Stimulated activated CD8-positive, alpha-beta memory T cell treated with anti-CD3 and anti-CD28 coated beads, Interleukin-4, amount 100 ng/mL, for 4 hours (primary cell): ENCODE measurements at places on chromosomes 4 and X.

DNA sequence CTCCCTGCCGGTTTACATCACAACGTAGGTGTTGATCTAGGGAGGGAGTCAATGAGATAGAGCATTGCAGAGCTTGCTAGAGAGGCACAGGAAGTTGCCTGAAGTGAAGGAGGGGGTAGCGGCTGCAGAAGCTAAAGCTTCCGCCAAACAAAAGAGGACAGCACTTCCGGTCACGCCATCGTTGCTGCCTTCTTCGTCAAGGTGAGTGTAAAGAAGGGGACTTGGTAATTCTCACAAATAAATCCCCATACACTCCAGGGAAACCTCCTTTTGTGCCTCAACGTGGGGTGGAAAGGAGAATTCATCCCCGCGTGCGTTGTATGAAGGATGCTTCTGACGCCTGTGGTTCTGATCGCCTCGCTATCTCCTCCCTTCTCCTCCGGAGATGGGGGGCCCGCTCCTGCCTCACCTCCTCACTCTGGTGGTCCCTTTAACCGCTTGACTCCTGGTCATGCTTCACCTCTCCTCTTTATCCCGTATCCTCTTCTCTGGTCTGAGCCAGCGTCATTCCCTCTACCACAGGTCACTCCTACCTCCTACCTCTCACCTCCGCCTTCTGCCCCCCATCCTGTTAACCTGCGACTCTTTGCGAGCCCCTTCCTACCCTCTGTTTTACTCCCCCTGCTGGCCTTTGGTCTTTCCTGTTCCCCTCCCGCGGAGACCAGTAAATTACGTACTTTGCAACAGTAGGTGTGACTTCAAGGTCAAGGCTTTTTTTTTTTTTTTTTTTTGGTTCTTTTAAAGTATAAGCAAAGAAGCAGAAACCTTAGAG lies 59.9 kb downstream of the GSPT2 start:
- peak; percentile 28 for DNase-seq

- DNase-seq, result no peak
Measured at GRCh38 chr4:181674315-181674875, 568.8 kb upstream of the TENM3 start.

DNA sequence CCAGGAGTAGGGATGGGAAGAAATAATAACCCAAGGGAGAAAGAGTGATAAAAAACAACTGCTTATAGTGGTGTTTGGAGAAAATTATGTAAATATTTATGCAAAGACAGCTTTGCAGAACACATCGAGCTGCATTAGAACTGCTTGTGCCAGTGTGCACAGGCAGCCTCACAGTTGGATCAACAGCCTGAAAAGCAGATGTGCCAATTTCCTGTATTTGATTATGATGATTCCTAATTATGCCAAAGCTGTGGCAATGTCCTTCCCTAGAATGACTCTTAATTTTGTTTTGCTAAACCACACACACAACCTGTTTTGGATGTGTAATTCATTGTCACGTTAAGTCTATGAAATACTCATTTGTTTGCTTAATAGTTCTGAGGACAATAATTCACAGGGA lies 30.6 kb upstream of the ANTXR2 start:
- DNase-seq, result no peak

DNA sequence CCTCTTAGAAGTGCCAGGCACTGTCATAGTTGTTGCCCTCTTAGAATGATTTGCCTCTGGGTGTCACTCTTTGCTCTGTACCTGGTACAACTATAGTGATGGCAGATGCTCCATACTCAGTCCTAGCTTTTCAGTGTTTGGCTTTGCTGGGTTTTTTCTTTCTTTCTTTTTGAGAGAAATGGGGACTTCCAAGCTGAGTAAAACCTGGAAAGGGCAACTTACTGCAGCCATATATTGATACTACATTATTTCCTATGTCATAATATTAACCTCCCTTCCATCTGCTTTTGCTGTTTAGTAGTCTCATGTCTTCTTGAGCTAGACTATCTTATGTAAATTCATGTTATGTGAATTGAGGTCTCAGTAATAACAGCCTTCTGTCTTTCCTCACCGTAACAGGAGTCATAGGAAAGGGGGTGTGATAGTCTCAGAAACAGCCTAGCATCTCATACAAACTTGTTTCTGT lies 49.0 kb downstream of the NIPAL1 start:
- DNase-seq, result no peak

GRCh38 chrX:55490121-55490520 lies 473 bp upstream of the USP51 start:
- DNase-seq, result no peak

DNA sequence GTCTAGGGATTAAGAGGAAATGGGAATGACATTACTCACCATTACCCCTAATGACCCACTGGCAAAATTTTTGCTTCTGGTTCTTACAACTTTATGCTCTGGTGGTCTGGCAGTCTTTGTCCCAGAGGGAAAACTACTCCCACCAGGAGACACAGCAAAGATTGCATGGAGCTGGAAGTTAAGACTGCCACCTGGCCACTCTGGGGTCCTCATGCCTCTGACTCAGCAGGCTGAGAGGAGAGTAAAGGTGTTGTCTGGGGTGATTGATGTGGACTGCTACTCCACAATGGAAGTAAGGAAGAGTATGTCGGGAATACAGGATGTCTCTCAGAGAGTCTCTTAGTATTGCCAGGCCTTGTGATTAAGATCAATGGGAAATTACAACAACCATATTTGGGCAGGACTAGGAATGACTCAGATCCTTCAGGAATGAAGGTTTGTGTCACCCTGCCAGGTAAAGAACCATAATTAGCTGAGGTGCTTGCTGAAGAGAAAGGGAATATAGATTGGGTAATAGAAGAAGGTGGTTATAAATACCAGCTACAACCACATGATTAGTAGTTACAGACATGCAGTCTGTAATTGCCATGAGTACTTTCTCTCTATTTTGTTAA lies 215.5 kb downstream of the GPAT3 start:
- DNase-seq, result no peak

- no peak for DNase-seq
Measured at GRCh38 chr4:151436093-151436518, 27.1 kb downstream of the FHIP1A start.

- no peak for DNase-seq
Measured at GRCh38 chrX:134774190-134775048, 116.1 kb upstream of the PLAC1 start.

DNA sequence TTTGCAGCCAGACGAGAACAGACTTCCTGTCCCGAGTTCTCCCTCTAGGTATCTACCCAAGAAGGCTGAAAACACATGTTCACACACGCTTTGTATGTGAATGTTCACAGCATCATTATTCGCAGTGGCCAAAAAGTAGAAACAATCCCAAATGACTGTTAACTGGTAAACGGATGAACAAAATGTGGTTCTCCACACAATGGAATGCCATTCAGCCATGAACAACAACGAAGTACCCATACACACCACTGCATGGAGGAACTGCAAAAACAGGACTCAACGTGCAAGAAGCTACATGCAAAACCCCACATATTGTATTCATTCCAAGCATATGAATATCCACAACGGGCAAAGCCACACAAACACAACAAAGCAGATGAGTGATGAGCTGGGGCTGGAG lies 45.0 kb downstream of the PDHA1 start:
- DNase-seq, result no peak

DNA sequence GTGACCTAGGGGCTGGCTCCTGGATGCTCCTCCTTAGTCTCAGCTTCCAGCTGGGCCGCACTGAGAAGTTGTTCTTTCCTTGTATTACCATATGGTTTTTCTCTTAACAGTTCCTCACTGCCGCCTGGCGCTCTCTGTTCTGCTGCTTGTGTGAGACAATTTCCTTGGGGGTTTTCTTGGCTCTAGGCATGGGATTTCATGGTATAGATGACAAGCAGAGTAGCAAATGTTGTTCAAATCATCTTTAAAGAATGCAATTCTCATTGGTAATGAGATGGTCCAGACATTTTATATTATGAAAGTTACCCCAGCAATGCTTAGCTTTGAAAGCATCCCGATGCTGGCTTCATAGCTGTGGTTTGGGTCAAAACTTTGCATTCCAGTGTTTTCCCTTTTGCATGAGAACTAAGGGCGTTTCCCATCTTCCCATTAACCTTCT lies 37.6 kb downstream of the SEPTIN11 start:
- no peak for DNase-seq

GRCh38 chrX:150887906-150888465 lies 10.5 kb downstream of the CD99L2 start:
- DNase-seq, result no peak

GRCh38 chr4:100130491-100130890 lies 59.8 kb downstream of the DDIT4L start:
- no peak for DNase-seq

DNA sequence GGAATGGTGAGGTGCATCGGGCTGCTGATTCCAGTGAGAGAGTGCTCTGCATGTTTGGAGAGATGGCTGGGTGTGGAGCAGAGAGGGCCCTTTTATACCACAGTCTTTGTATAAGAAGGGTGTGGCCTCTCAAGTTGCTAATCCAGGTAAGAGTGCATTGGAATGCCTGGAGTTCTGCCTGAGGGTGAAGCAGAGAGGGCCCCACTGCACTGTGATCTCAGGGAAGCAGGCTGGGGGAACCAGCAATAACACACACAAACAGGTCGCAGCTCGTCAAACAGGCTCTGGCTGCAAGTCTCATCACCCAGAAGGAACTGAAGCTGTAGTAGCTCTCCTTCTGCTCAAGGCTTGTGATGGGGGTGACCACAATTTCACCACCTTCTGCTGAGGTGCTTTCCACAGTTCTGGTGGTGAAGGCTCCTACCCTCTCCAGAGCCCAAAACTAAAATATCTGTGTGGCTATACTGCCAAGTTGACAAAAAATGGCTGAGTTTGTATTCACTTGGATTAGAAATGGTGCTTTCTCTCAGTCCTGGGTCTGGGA lies 687.4 kb upstream of the HS3ST1 start:
- DNase-seq, result no peak

DNA sequence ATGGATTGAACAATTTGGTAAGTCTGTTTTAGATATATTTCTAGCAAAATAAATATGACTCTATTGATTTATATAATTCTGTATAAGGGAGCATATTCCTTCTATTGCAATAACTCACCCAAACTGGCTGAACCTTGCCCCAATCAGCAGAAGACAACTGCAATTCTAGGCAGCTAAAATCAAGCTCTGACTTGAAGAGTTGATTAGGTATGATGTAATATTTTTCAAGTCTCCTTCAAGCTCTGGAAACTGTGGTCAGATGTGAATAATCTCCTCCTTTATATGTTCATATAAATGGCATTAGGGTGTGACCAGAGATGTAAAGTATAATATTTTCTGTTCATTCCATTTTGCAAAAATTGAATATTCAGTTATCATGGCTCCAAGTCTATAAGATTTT lies 8.2 kb downstream of the RASSF6 start:
- no peak for DNase-seq

DNA sequence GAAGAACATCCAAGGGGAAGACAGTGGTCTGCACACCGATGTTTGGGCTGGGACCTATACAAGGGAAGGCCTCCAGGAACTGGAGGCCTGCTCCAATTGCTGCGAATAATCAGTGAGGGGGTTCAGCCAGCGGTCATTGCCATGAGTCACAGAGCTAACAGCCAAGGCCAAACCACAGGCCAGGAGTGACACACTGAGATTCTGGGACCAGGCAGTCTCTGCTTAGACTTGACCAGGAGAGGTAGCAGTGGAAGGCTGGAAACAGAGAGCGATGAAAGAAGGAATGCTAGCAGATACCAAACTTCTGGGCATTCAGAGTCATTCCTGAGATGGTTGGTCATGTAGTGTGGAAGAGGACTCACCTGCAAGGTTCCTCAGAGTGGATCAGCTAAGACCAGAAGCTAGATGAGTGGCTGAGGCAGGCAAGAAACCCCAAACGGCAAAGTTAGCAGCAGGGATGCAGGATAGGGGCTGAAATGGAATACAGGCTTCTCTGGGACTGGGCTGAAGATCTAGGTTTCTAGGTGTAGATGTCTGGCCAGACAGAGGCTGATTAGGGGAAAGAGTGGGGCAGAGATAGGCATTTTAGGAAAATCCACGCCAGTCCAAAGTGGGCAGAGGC lies 54.7 kb downstream of the CNGA2 start:
- DNase-seq, result no peak

GRCh38 chrX:14630733-14631132 lies 101.4 kb downstream of the GLRA2 start:
- DNase-seq, result no peak

DNA sequence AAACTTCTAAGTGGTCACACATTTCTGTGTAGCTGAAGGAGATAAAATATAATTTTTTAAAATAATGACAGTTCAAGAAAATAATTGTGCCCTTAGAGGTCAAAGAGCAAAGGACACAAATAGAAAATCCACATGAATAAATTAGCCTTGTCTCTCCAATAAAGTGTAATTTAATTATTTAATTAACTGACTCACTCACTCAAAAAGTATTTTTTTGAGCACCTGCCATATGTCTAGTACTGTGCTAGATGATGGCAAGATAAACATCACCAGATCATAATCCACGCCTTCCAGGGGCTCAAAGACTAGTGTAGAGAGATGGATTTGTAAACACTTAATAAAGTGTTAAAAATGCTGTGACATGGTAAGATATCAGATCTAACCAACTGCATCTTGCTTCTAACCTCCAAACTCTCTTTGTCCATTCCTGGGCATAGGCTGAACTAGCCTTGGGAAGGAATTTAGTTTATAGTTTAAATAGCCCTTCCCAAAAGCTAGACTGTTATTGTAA lies 112.5 kb downstream of the SCLT1 start:
- no peak for DNase-seq

DNA sequence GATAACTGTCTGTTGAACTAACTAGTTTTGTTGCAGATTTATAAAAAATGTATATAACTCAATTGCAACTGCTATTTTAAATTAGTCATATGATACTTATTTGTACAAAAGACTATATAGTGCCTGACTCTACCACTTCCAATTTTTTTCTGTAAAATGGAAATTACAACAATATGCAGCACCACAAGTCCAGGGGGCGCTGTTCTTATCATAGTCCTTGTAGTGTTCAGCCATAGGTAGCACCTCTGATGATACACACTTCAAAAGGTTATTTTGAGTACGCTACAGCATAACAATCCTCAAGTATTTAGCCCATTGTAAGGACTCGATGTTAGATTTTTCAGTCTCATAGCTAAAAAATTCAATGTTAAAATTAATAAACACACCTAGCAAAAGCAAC lies 174.9 kb downstream of the CORIN start:
- DNase-seq, result no peak

DNA sequence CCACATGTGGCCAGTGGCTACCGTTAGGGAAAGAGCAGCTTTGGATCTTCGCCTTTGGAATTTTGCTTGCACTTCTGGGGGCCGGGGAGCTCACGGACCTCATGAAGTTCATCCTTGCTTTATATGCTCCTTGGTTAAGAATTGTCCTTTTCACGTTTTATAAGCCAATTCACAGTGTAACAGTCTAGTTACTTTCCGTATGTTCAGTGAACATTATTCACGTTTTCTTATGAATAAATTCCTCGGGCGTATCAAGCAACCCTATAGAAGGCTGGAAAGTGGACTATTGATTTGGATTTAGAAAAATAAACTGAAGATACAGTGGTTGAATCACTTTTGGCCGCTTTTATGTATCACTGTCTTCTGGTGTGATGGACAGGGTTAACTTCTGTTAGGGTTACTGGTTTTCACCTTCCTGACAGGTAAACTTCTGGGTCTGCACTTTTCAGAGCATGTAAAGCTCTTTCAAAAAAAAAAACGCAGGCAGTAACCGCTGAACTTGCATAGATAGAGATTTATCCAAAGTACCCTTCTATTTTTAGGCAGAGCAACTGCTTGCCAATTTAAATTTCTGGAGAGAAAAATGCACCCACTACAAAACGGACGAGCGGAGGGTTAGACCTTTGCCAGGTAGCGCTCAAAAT lies 569 bp upstream of the PDLIM5 start:
- no peak for DNase-seq
